ENCODE measurements at places on chromosomes 3 and 15.

- DNase-seq = no peak
Measured at GRCh38 chr3:134369861-134370596, 4.2 kb downstream of the AMOTL2 start.

DNA sequence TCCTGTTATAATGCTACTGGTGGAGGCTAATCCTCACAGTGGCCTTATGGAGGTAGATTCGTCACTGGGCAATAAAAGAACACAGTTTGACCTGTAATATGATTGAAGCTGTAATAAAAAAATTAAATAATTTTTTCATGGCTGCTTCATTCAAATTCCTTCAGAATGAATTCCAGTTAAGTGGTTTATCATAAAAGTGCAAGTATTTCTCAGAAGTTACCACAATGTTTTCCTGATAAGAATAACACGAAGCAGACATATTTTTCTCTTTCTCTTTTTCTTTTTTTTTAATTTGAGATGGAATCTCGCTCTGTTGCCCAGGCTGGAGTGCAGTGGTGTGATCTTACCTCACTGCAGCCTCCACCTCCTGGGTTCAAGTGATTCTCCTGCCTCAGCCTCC lies 15.6 kb downstream of the B4GALT4 start:
- DNase-seq = no peak

DNA sequence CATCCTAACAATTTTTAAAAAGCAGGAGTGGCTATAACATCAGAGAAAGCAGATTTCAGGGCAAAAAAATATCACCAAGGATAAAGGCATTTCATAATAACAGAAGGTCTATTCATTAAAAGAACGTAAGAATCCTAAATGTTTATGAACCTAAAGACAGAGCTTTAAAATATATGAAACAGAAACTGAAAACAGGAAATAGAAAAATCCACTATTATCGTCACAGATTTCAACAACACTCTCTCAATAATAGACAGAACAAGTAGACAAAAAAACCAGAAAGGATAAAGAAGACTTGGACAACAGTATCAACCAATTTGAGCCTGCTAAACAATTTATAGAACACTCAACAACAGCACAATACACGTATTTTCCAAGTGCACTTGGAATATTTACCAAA lies 71.4 kb downstream of the FBXL22 start:
- DNase-seq = no peak

DNA sequence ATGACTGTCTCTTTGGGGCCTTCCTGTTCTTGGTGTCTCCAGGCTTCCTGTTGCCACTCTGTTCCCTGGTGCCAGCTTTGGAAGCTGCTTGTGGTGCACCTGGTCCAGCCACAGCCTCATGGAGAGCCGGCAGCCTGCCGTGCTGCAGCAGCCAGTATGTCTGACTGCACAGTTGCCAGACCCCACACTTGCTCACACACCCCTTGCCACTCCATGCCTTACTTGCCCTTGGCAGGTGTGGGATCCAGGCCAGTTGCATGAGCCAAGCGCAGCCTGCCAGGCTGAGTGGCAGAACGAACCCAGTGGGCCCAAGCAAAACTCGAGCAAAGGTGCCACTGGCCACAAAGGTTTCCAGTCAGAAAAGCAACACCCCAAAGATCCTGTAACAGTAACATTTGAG lies 309.2 kb downstream of the DOCK3 start:
- no peak for DNase-seq

GRCh38 chr3:132433121-132433520 lies 15.8 kb downstream of the DNAJC13 start:
- DNase-seq = no peak

DNA sequence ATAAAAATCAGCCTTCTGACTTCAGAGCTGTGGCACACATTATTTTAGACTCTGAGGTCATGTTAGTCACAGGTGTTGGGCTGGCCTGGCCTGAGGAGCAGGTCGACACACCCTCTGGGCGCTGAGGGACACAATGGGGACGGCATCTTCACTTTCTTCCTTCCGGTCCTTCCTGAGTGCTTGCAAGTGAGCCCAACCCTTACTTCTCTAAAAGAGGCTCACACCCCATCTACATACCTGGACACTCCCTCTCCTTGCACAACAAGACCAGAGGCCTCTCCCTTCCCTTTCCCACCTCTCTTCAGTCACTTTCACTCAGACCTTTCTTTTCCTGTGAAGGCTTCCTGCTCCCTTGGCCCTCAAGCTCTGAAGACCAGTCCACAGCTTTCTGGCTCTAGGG lies 85.4 kb downstream of the XXYLT1 start:
- no peak for DNase-seq

GRCh38 chr15:77742570-77742969 lies 109.9 kb upstream of the LINGO1 start:
- no peak for DNase-seq

DNA sequence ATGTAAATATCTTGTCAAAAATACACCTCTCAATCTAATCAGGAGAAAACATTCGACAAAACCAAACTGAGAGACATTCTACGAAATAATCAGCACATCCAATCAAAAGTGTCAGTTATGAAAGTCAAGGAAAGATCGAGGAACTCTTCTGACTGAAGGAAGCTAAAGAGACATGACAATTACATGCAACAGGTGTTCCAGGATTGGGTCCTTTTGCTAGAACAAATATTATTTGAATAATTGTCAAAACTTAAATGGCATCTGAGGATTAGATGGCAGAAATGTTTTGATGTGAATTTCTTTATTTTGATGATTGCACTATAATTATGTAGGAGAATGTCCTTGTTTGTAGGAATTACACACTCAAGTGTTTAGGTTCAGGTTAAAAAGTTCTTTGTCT lies 124.1 kb upstream of the HES1 start:
- no peak for DNase-seq

- no peak for DNase-seq
Measured at GRCh38 chr15:67979281-67979680, 74.8 kb upstream of the PIAS1 start.

DNA sequence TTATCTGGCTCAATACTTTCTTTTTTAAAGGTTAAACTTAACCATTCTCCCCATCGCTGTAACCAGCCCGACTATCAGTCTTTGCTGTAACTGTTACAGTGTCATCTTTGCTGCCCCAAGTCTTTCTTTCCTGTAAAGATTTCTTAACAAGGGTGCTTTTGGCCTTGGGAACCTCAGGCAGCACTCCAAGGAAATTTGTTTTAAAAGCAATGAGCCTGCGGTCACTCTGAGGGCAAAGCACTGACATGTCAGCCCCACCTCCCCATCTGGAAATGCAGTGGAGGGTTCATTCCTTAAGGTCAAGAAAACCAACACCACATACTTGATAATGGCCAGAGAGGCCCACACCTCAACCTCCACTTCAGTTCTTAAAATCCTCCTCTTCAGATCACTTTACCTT lies 3.2 kb downstream of the TRANK1 start:
- no peak for DNase-seq

DNA sequence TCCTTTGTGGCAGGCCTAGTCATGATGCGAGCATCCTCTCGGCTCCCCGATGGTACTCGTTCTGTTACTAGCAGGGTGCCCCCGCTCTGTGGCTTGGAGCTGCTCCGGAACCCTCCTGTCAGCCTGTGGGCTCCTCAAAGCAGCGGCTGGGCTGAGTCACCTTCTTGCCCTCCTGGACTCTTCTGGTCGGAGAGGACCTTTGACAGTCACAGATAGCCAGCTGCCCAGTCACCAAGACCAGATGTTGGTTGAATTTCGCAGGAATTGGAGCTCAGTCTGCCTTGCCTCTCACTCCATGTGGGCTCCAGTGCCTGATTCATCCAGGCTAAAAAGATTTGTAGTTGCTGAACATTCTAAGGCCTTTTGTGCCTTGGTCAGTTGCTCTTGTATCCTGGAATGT lies 94.5 kb downstream of the CHCHD6 start:
- DNase-seq = peak; percentile 48

DNA sequence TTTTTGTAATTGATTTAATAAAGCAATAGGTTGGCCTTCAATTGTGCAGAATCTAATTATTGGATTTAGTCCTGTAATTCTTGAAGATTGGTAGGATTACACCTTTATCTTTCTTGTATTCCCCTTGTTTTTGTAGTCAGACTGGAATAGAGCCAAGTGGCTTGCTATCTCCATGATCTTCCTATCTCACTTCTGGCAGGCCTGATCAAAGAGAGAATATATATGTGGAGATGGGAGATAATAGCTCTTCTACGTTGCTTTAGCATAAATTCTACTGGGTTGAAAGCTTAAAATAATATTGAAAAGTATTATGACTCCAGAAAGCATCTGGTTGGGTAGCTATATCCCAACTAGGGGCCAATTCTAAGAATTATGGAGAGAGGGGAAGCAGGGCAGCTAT lies 16.9 kb upstream of the IFT57 start:
- DNase-seq = no peak

DNA sequence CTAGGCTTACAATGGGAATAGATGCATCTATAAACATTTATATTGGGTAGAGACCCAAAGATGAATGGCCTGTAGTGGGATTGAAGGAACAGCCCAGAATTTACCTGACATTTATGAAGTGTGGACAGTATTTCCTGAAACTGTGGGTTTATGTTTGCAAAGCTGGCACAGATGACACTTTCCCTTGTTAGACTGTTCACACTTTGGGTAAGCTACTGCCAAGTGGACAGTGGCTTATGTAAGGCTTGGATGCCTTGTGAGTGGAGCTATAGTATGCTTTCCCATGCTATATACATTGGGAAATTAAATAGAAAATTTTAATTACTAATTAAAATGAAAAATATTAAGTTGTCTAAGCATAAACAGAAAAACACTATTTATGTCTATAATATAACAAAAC lies 48.5 kb downstream of the STARD9 start:
- no peak for DNase-seq

DNA sequence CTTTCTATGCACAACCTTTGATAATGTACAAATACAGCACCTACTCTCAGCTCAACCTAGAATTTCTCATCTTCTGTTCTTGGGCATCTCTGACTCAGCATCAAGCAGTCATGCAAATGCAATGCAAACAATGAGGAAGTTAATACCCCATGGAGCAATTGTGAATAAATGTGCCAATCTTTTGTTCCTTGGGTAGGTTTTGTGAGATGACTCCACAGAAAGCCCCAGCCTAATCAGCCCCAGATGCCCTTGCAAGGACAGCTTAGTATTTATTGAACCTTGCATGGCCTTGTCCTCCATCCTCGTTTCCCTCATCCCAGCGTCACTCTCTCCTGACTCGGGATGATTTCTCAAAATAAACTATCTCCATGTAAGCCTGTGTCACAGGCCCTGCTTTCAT lies 494.7 kb upstream of the NECTIN3 start:
- DNase-seq = no peak

GRCh38 chr3:160400702-160401150 lies 1.3 kb downstream of the SMC4 start:
- peak; percentile 62 for DNase-seq

- peak; percentile 13 for DNase-seq
Measured at GRCh38 chr3:126105691-126106187, 21.8 kb upstream of the SLC41A3 start.

DNA sequence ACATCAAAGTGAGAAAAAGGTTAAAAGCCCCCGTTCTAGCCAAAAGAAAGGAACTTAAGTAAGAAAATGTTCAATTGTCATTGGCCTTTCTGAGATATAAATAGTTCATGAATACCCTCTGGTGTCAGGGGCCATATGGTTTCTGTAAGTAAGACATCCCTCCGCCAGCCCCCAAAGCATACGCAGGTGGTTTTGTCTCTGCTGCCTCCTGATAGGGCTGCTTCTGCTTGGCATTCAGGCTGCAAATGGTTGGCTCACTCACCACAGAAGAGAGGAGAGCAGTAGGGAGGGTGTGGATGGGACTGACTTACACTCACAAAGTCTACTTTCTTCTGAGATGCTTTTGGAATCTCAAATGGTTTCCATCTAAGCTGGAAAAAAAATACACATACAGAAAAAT lies 29.8 kb downstream of the HGD start:
- no peak for DNase-seq

- no peak for DNase-seq
Measured at GRCh38 chr3:151960961-151961580, 87.6 kb downstream of the SUCNR1 start.

- peak; percentile 43 for DNase-seq
Measured at GRCh38 chr3:89098964-89099585, 8.3 kb upstream of the EPHA3 start.

- no peak for DNase-seq
Measured at GRCh38 chr3:194824701-194825111, 139.0 kb downstream of the FAM43A start.

- no peak for DNase-seq
Measured at GRCh38 chr3:127726894-127727293, 54.1 kb downstream of the ABTB1 start.

DNA sequence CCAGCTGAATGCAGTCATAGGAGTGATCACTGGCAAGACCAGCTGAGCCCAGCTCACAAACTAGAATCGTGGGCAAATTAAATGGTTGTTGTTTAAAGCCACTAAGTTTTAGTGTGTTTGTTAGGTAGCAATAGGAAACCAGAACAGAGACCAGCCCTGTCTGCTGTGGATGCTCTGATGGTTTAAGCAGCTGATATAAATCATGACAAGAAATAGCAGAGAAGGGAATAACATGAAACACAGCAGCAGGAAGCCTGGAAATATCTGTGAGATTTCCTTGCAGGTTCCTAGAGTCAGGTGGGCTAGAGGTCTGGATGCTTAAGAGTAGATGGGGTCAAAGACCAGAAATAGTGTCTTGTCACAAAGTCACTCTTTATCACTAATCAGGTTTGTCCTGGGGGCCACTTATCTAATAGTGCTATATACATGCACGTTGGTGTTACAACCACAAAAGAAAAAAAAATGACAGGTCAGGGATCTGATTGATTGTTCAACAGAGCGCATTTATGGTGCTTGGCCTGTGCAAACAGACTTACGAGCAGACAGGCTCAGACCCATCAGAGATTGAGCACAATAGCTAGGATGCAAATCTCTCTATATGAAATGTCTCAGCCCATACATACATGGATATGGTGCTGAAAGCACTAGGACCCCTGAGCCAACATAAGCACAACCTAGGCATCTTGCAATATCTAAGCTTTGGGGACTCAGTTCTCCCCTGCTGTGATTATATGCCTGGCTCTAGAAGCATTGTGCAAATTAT lies 967.7 kb downstream of the AGBL1 start:
- DNase-seq = no peak

DNA sequence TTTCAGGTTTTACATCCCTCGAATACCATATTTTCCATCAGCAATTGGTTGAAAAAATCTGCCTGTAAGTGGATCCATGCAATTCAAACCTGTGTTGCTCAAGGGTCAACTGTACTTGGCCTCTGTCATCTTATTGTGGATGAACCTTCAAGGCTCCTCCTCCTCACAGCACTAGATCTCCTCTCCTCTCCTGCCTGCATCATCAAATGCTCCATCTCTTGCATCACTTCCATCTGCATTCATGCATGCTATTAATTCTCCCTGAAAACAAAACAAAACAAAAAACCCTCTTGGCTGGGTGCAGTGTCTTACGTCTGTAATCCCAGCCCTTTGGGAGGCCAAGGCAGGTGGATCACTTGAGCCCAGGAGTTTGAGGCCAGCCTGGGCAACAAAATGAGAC lies 10.1 kb downstream of the BCL2L10 start:
- no peak for DNase-seq

Data from posterior cingulate gyrus (tissue), 11 donors.